Posterior vena cava (tissue), 2 donors: ENCODE measurements at places on chromosomes 5 and 9. TPM values are rescaled to one million over a fixed set of nuclear protein-coding genes. Genes with fewer than 3 reads are reported as not detected.

DNA sequence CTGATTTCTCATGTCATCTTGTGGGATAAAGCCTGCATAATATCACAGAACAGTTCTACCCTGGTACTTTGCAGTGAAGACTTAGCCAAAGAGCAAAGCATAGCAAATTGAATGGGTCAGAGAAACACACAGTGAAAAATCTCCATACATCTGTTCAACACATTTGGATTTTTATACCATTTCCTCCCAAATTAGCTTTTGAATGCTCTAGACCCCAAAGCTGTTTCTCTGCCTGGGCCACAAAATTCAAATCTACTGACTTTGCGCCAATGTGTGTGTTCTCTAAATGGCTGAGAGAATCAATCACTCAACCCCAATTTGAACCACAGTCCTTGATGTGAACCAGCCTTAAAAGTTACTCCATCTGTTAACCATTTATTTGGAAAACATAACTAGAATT lies 236.9 kb upstream of the NFIL3 start:
- DNase-seq, result no peak

Gene COMMD10
- 35.9 TPM for total RNA-seq

DNA sequence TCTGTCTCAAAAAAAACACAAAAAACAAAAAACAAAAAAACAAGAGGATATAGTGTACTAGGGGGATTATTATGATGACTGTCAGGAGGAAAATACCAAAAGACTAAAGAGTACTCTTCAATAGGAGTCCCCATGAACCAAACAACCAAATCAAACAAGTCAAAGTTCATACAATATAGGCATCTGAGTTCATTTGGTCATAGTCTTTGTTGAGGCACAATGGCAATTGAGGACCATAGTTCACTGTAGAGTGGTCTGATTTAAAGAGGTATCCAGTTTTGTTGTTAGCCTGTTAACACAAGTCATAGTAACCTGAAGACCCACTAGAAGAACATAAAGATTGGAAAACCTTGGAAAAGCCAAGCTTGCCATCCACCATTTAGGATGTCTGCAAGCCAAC lies 11.3 kb upstream of the UBTD2 start:
- DNase-seq, result no peak

Gene HSD17B3
- total RNA-seq, result 0.86 TPM

GRCh38 chr5:97115932-97116331 lies 26.5 kb downstream of the LIX1 start:
- DNase-seq, result no peak

GRCh38 chr5:53080271-53080670 lies 29.3 kb downstream of the MOCS2 start:
- no peak for DNase-seq

- no peak for DNase-seq
These were observed 69.8 kb downstream of the KCNIP1 start for GRCh38 chr5:170573660-170574059.

Gene LNPEP
- total RNA-seq, result 52.4 TPM

- no peak for DNase-seq
These were observed 550.8 kb downstream of the CDH9 start for GRCh38 chr5:26487553-26487952.

Gene AHRR
- total RNA-seq, result 2.9 TPM

DNA sequence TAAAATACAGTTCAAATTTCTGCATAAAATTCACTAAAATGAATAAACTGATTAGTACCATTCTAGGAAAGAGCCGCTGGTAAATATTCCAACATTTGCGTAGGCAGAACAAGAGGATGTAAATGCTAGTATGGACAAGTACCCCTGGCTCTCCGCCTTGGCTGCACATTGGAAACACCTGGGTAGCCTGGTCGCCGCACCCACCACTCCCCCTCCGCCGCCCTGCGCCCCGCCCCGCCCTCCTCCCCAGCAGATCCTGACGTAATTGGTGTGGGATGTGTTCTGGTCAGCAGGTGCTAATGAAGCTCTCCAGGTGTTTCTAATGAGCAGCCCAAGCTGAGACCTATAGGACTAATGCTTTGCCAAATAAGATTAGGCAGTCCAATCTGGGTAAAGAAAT lies 225.7 kb downstream of the FRMD3 start:
- no peak for DNase-seq

DNA sequence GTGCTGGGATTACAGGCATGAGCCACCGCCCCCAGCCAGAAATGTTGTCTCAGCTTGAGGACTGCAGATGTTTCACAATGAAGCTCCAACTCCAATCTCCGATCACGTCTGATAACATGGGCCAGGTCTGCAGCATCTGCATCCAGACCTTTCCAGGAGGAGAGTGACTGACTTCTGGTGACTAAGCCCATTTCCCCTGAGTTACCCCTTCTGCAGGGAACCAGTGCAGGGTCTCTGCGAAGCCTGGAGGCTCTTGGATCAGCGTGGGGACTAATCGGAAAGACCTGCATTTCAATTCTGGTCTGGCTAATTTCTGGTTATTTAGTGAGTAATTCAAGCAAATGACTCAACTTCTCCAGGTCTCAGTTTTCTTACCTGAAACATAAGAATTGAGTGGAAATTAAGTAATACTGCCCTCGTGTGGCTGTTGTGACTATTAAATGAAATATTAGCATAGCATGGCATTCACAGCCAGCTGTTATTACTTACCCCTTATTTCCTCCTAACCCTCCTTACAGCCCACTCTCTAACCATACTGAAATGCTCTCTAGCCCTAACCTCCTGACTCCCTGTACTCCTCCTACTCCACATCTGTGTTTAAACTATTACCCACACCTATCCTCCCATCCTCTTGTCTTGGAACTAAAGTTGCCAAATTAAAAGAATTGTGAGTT lies 2.2 kb upstream of the GNPDA1 start:
- no peak for DNase-seq

DNA sequence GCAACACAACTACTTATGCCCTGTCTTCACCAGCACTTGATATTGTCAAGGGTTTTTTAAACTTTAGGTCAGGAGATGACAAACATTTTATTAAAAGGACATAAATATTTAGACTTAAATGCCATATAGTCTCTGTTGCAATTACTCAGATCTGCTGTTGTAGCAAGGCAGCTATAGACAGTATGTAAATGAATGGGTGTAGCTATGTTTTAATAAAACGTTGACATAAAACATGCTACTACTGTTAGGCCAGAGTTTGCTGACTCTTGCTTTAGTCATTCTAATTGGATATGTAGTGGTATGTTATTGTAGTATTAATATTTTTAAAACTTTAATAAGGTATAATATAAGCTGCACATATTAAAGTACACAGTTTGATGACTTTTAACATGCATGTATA lies 27.7 kb downstream of the ZNF131 start:
- no peak for DNase-seq

Gene ARSI
- 1.3 TPM for total RNA-seq

- no peak for DNase-seq
These were observed 182.4 kb downstream of the TLR4 start for GRCh38 chr9:117886616-117887015.

- no peak for DNase-seq
These were observed 116.0 kb upstream of the PPP1R26 start for GRCh38 chr9:135363596-135363995.

DNA sequence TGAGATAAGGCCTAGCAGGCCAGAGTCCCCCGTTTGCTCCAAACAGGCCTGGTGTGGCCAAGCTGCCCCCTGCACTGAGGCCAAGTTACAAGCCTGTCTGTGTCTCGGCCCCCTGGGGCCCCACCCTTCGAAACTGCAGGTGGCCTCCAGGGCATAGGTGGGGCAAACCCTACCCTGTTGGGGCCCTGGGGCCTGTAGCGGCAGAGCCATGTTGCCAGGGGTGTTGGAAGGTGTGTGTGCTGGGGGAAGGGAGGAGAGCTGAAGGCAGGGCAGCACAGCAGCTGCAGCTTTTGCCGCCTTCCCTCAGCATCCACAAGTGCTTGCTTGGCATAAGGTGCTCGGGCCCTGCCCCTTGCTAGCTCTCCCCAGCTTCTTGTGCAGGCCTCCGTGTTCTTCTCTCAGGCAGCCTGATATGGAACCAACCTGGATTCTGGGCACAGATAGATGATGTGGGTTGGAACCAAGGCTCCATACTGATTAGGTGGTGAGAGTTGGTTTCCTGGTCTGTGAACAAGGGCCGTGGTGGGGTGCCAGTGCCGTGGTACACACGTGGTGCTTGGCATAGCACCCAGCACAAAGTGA lies 12.7 kb downstream of the IRF1 start:
- DNase-seq, result peak; percentile 78

Gene GNA14
- total RNA-seq, result 5.2 TPM

GRCh38 chr9:18071651-18072060 lies 402.3 kb upstream of the ADAMTSL1 start:
- no peak for DNase-seq

- no peak for DNase-seq
These were observed 85.4 kb downstream of the HSD17B4 start for GRCh38 chr5:119537704-119538103.

Gene RLN1
- total RNA-seq, result not detected

DNA sequence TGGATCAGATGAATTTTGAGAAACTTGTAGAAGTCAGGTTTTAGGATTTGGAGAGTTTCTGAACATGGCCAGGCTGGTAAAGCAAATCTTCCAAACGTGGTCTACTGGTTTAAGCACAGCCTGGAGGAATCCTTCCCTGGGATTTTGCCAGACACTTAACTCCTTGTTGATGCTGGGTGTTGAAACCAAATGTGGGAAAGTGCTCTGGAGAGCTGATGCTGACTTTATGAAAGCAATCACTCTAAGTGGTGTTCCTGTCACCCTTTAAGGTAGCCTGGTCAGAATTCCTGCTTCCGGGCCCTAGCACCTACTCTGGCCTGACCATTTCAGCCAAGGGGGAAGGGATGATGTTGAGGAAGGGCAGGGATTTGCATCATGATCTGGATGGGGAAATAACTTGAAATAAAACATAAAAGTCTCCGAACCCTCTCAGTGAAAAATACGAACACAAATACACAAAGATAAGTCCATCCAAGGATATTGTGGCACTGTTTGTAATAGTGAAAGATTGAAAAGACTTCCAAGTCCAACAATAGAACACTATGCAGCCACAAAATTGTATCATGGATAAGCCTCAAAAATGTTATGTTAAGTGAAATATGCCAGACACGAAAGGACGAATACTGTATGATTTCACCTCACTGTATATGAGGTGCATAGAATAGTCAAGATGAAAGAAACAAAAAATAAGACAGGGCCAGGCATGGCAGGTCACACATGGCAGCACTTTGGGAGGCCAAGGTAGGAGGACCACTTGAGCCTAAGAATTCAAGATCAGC lies 57.7 kb downstream of the PDE6A start:
- no peak for DNase-seq
